ENCODE measurements at places on chromosomes 3 and 15.
A peak's percentile ranks its signal among the peaks of the same experiment; 100 is the strongest.

DNA sequence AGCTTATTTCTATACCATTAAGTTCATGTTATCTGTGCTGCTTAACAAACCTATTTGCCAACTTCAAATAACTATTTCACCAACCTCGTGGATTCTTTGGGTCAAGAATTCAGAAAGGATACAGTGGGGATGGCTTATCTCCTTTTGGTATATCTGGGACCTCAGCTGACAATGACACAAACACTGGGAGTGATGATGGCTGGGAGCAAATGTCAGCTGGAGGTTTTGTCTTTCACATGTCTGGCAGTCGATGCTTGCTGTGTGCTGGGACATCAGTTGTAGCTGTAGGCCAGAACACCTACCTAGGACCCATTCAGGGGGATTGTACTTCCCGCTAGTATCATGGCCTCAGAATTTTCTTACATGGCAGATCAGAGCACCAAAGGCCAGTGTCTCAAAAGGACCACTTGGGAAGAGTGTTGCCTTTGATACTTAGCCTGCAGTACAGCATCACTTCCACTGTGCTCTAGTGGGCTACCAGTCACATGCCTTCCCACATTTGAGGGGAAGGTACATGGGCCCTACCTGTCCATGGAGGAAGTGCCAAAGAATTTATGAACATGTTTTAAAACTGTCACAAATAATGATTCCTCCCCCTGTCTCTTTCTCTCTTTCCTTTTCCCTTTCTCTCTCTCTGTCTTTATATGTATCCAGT lies 23.7 kb upstream of the FAM98B start:
- DNase-seq = no peak

GRCh38 chr3:110123946-110124345 lies 786.6 kb upstream of the DPPA4 start:
- no peak for DNase-seq

DNA sequence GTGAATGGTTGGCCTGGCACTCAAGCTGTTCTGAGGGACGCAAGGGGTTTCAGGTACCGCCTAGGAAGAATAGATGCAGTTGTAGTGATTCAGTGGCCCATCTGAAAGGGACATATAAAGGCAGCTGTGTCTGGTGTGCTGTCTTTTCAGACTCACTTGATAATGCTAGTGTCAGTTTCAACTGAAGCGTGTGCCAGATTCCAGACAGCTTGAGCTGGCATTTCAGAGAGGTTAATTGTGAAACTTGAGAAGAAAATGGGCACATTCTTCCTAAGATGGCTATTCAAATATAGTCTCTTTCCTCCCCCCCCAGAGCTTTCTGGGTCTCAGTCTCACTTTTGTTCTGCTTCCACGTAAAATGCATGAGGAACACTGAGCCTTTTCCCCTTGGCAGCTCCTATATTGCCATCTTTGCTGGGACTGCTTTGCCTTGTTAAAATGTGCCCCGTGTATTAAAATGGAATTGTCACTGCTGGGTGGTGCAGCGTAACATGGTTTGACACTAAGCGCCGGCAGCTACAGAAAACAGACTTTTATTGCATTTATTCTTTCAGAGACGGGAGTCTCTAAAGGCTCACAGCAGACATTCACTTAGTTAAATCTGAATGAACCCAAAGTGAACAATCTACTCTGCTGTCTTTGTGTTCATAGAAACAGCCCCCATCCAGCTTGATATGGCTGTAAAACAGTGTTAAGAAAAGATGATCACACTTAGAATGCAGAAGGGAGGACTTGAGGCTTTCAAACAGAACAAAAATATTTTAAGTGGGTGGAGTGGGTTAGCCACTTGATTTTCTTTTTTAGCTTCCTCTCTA lies 478.7 kb downstream of the RBMS3 start:
- no peak for DNase-seq

DNA sequence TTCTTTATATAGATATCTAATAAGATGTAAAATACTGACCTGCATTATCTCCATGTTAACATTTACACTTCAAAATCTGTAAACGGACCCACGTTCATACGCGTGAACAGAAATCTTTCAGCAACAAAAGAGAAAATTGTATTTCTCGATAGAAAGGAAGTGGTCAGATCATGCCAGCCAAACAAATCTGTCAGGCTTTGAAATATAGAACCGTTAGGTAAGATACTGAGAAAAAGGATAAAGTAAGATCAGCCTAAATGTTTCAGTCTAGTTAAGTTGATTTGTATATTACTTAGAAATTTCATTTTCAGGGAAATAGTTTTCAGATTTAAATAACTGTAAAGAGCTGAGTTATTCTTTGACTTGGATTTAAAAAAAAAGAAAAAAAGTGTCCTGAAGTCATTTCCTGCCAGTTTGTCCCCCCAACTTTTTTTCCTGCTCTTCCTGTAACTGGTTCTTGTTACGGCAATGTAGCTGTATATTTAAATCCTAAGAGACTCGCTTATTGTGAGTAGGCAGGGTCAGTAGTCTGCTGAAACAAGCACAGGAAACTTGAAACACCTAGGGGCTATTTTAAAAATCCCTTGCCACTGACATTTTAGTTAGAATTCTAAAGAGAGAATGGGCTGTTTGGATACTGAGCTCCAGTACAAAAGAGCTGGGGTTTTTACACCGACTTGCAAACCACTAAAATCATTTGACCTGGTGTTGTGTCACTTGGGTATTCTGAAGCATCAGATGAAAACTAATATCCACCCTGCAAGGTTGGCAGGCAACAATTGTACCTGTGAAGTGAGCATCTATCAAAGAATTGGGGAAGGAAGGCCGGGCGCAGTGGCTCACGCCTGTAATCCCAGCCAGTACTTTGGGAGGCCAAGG lies 237.5 kb downstream of the UBE2E2 start:
- DNase-seq = no peak

GRCh38 chr15:88323976-88324740 lies 67.6 kb upstream of the NTRK3 start:
- DNase-seq = no peak

DNA sequence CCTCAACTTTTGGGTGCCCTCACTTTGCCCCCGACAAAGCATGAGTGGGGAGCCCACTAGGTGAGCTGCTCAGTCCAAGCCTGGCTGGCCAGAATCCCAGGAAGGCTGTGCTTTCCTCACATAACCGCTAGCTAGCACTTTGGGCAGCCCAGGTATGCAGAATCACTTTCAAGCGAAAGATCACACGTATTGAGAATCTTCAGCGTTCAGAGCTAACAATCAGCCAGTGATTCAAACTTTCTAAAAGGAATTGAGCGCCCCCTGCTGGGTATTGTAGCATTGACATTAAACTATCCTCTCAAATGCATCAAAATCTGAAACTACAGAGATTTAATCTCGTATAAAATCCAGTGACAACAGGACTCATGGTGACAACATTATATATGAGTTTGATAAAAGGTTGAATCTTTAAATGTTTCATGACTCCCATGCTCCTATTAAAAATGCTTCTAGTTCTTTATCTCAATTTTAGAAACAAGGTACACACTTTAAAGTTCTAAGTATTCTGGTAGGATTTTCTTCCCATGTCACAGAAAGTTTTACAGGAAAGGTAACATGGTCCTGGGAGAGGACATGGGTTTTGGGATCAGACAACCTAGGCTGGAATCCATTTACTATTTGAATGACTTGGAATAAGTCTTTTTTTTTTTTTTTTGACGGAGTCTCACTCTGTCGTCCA lies 11.8 kb downstream of the ANAPC13 start:
- peak; percentile 55 for DNase-seq

GRCh38 chr15:78282324-78282723 lies 17.1 kb downstream of the SKIC8 start:
- no peak for DNase-seq

GRCh38 chr3:67657192-67657591 lies 2.8 kb upstream of the SUCLG2 start:
- DNase-seq = no peak

DNA sequence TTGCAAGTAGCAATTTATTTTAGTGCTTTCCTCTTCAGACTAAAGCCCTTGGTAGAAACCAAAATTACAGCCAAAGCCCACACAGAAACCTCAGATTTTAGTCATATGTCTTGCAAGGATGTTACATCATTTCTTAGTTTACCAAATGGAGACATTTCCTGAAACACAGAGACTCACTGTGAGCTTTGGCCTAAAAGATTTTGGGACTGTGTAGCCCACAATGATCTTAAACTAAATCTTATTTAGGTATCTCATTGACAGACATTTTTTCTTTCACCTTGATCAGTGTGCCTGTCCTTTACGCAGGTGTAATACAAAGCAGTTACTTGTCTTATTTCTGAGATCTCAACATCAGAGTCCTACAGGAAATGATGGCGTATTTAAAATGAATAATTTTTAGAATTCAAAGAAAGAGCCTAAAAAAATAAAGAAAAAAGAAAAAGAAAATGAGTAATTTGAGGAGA lies 27.8 kb upstream of the AP4E1 start:
- no peak for DNase-seq

DNA sequence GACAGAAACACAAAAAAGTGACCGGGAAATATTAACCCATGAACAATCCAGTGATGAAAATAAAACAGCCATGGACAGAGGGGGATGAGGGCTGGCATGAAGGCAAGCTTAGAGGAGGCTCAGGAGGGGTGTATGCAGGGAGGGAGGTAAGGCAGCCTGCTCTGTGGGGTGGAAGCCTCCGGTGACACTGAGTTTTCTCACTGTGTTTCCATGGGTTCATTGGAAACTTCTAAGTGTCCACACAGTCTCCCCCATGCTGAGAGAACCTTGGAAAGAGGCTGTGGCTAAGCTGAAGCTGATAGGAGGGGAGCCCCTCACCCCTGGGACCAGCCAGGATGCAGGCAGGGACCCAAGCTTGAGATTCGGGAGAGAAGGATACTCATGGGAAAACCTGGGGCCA lies 6.8 kb upstream of the SKOR1 start:
- no peak for DNase-seq

DNA sequence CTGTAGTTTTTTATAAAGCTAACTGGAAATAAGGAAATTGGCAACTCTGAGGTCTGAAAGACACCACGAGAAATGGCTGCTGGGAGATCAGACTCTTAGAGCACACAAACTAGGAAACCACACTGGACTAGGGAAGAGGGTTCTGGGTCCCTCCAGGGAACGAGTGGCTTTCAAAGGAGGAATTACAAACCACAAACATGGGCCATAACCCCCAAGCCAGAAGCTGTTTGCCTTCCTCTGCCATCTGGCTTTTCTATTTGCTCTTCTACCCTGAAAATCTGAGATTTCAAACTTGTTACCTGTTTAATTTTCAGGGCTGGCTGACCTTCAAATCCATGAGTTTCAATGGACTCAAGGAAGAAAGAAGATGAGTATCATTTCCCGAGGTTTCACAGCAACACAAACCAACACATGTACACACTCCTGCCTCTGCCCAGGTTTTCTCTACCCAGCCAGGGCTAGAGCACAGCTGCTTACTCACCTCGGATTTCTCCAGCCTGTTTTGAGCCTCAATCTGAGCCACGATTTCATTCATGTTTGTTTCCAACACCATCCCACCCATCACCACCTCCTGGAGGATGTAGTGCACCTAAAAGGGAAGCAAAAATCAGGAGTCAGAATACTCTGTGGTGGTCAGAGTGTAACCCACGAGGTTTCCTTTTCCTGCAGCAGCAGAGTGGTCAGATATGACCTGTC lies 22.6 kb upstream of the ANPEP start:
- no peak for DNase-seq

- DNase-seq = peak; percentile 59
Observed at GRCh38 chr3:159785273-159785708, 203.3 kb upstream of the IL12A start.

GRCh38 chr15:96948981-96949380 lies 618.5 kb downstream of the NR2F2 start:
- no peak for DNase-seq

DNA sequence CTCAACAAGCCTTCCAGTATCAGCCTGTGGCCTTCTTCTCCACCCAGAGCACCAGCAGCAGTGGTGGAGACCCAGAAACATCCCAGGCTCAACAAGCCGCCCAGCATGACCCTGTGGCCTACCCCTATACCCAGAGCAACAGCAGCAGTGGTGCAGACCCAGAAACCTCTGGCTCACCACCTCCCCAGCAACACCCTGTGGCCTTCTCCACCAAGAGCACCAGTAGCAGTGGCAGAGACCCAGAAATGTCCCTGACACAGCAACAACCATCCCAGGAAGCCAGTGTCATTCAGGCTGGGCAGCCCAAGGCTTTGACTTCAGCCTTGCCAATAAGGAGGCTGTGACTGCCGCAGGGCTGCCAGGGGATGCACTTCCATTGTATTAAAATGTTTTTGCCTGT lies 16.3 kb upstream of the EMC3 start:
- DNase-seq = no peak

DNA sequence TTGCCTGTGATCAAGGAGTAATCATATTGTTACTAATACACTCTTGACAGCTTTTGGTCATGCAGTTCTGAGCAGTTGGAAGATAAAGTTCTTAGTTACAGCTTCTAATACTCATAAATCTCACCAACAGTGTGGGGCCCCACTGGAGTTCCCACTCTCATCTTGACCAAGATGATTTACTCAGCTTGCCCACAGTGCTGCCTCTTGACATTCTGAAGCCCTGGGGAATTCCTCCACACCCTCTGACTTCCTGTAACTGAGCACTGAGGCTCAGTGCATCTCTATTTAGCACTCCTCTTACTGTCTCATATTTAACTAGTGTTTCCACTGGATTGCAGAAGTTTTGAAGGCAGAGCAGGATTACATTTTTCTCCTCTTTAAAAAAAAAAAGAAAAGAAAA lies 1.9 kb upstream of the ARL6IP5 start:
- no peak for DNase-seq

GRCh38 chr3:129745253-129745652 lies 138.8 kb upstream of the PLXND1 start:
- no peak for DNase-seq

- DNase-seq = no peak
Observed at GRCh38 chr15:60568301-60568742, 89.4 kb upstream of the ICE2 start.
